ENCODE measurements at places on chromosomes 13 and 19.

- DNase-seq: no peak
Observed at GRCh38 chr13:45500492-45501174, 35.9 kb downstream of the COG3 start.

- DNase-seq: no peak
Observed at GRCh38 chr13:109968876-109969577, 182.6 kb upstream of the IRS2 start.

GRCh38 chr19:47228937-47229675 lies 1.9 kb downstream of the BBC3 start:
- DNase-seq: no peak

- DNase-seq: no peak
Observed at GRCh38 chr19:30666301-30666803, 294.2 kb downstream of the ZNF536 start.

GRCh38 chr19:11064831-11065303 lies 24.4 kb upstream of the LDLR start:
- no peak for DNase-seq

- no peak for DNase-seq
Observed at GRCh38 chr19:18422530-18423191, 3.5 kb downstream of the SSBP4 start.

DNA sequence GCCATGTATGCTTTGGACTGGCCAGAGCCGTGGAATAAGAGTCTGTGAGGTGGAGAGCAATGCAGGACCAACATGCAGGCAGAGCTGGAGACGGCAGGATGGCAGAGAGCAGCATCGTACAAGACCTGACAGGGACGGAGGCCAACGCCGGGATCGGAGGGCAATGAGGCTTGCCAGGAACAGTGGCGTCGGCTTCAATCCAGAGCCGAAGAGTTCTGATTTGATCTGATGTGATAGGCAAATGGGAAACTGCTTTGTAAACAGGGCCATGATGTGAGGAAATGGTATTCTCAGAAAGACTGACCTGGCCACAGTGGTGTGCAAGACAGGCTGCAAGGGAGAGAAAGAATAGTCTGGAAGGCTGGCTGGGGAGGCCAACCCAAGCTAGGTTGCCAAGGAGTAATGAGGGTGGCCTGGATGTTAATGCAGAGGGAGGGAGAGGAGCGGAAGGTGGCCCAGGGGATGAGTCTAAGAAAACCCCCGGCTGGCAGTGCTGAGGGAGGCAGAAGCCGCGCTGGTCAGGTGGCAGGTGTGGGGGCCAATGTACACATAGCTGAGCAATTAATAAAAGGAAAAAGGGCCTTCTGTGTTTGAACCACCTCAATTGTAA lies 26.7 kb downstream of the RCBTB2 start:
- no peak for DNase-seq

GRCh38 chr13:20714161-20714560 lies 10.7 kb downstream of the IL17D start:
- no peak for DNase-seq

- DNase-seq: no peak
Observed at GRCh38 chr19:28523619-28524018, 689.3 kb downstream of the UQCRFS1 start.

- no peak for DNase-seq
Observed at GRCh38 chr13:60137911-60138560, 25.7 kb downstream of the DIAPH3 start.

DNA sequence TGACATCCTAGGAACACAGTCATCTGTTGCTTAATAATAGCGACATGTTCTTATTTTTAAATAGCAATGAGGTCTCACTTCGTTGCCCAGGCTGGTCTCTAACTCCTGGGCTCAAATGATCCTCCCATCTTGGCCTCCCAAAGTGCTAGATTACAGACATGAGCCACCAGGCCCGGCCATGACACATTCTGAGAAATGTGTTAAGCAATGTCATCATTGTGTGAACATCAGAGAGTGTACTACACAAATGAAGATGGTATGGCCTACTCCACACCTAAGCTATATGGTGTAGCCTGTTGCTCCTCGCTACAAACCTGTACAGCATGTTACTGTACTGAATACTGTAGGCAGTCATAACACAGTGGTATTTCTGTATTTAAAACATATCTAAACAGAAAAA lies 24.6 kb upstream of the GARRE1 start:
- no peak for DNase-seq

DNA sequence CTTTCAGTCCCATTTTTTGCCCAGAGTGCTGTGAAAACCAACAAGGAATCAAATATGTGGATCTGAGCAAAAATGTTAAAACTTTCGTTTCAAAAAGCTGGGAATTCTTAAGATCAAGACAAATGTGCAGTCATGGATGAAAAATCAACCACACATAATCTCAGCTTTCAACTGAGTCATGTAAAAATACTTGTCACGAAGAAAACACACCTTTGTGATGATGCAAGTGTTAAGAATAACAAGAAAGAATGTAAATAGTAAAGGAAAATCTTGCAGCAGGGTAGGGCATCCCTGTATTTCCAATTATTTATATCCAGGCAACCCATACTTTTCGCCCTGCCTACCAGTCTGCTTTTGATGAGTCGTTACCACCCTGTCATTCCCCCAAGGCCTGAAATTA lies 27.4 kb upstream of the DCLK1 start:
- no peak for DNase-seq

DNA sequence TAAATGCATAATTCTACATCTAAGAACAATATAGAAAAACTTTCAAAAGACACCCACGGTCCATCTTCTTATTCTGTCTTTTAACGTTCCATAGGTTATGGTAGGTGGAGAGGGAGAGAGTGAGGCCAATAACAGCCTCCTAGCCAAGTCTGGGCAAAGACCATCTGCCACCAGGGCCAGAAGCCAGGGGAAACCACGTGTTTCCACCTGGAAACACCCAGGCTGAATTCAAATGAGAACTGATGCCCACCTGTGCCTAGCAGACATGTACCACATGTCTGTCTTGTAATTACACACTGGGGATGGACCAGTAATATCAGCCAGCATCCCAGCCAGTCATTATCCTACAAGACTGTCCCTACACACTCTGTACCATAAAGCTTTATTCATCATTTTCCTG lies 1573.1 kb downstream of the EFNB2 start:
- no peak for DNase-seq

DNA sequence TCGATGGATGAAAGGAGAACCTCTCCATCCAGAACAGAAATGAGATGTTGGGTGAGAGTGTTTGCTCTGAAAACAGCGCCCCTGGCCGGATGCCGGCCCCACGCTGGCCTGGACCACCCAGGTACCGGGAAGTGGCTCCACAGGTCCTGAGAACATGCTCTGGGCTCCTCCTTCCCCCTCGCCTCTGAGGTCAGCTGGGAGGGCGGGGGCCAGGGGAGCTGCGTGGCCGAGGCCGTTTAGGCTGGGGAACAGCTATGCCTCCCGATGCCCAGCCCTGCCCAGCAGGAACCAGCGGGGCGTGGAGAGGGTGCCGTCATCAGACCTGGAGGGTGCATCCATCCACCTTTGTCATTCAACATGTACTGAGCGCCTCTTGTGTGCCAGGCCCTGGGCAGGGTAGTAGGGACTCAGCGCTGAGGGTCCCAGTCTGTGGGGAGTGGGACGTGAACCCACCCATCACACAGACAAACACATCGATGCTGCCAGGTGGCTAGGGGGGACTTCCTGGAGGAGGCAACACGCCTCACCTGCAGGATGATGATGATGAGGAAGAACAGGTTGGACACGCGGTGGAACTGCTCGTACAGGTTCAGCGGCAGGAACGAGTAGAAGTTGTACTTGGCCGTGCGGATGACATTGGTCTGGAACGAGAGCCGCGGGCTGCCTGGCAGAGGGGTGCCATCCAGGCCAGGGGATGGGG lies 4.2 kb downstream of the ATP8B3 start:
- no peak for DNase-seq

DNA sequence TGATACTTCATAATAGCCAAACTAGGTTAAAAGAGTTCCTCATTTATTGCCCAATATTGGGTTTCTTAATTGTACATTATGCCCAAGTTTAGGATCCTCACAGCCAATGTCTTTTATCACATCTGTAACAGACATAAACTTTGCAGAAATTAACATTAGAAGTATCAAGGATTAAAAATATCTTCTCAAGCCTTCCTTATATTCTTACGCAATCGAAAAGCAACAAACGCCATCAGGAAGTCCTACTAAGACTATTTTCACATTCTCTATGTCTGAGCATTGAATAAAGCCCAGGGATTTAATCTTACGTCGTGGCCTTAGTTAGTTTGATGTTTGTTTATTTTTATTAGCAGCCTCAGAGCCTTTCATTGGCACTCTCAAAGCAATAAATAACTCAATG lies 1660.4 kb upstream of the MIR17HG start:
- DNase-seq: no peak

DNA sequence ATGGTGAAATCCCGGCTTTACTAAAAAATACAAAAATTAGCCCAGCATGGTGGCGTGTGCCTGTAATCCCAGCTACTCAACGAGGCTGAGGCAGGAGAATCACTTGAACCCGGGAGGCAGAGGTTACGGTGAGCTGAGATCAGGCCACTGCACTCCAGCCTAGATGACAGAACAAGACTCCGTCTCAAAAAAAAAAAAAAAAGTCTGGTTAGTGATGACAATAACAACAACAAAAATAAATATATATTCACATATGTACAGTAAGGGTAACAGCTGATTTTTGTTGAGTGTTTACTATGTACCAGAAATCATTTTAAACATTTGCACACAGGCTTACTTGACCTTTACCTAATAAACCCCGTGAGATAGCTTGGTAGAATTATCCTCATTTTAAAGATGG lies 23.0 kb downstream of the RRAS start:
- DNase-seq: no peak

GRCh38 chr13:75256922-75257321 lies 225.0 kb downstream of the TBC1D4 start:
- DNase-seq: no peak

- no peak for DNase-seq
Observed at GRCh38 chr13:39811051-39811450, 155.6 kb downstream of the COG6 start.

GRCh38 chr13:23087880-23088279 lies 92.9 kb upstream of the SGCG start:
- peak; percentile 4 for DNase-seq

- no peak for DNase-seq
Observed at GRCh38 chr19:8324186-8325050, 3.1 kb downstream of the RPS28 start.

DNA sequence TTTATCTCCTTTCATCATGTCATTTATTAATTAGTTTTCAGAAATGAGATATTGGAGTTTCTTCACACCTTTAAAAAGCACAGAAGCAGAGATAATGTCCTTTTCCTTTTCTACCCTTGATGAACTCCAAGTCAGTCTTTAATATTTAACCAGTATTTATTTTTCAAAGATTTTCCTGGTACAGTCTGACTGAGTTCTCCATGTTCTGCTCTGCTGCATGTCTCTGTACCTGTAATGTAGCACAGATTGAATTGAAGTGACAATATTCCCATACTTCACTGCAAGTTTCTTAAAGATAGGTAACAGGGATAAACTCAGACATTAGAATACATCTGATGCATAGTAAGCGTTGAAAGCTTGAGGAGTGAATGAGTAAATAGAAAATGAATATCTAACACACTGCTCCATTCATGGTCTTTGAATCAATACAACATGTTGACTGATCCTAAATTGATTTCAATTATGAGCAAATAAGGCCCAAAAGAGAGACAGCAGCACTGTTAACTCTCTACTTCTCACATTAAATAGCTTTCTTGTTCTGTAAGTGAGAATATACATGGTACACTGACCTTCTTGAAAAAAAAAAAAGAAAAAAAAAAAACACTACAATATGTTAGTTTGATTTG lies 1323.6 kb upstream of the PRR20A start:
- no peak for DNase-seq

GRCh38 chr19:55563261-55563690 lies 17.4 kb downstream of the ZNF579 start:
- DNase-seq: no peak

- DNase-seq: no peak
Observed at GRCh38 chr13:79745081-79745480, 264.1 kb downstream of the NDFIP2 start.

- no peak for DNase-seq
Observed at GRCh38 chr13:73063166-73063565, 4.4 kb downstream of the KLF5 start.

- DNase-seq: no peak
Observed at GRCh38 chr19:39401070-39401548, 5.5 kb upstream of the ZFP36 start.

- DNase-seq: no peak
Observed at GRCh38 chr13:77310161-77310560, 16.7 kb downstream of the MYCBP2 start.

DNA sequence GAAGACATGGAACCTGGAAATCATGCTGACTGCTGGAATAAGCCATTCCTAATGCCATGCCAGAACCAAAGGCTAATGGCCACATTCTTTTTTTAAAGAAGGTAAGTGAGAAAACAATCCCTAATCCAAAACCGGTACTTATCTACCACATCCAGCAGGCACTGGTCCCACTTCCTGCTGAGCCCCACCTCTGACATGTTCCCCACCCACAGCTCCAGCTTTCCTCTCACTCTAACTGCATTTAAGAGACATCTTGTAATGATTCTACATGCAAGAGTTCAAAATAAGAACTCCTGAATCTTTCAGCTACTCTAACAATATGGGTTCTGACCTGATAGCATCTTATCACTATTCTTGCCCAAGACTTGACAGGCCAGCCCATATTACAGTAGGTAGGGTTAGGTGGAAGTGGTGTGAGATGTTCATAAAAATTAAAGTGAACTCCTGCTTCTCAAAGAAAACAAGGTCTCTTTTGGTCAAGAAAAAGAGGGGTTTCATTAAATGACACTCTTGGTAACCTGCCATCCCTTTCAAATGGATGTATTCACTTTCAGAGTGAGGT lies 41.9 kb downstream of the N4BP2L2 start:
- DNase-seq: no peak

- DNase-seq: no peak
Observed at GRCh38 chr13:41706152-41706551, 248.8 kb downstream of the RGCC start.

DNA sequence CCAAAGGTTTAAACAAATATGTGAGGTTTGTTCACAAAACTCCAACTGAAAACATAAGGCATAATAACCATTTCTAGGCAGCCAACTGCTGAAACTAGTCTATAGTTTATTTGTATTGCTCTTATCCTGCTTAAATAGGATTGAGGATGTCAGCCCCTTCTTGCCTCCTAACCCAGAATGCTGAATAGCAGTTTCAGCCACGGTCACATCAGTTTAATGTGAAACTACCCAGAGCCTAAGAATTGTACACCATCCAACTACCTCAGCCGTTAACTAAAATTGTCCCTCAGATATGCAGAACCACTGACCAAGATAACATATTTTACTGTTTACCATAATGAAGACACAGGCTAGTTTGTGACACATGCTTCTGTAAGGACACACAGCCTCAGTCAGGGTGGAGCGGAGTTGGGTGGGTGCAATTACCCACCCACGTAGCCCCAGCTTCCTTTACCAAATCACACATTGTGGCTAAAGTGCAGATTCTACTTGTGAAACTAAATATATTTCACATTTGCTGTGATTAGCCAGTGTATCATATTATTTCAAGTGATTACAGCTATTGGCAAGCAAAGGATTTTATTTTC lies 259.9 kb downstream of the EFNB2 start:
- DNase-seq: no peak

- no peak for DNase-seq
Observed at GRCh38 chr13:93689333-93689732, 462.7 kb downstream of the GPC6 start.

- DNase-seq: no peak
Observed at GRCh38 chr13:47178090-47178950, 281.5 kb upstream of the HTR2A start.

GRCh38 chr13:21435687-21436151 lies 23.4 kb downstream of the ZDHHC20 start:
- peak; percentile 10 for DNase-seq

- peak; percentile 63 for DNase-seq
Observed at GRCh38 chr19:42606660-42607351, 12.1 kb upstream of the CEACAM8 start.

GRCh38 chr19:56301155-56301554 lies 13.5 kb downstream of the ZSCAN5A start:
- no peak for DNase-seq
